ENCODE measurements at places on chromosomes 3 and 15.

- DNase-seq = no peak
Measured at GRCh38 chr3:190666821-190667220, 152.9 kb downstream of the IL1RAP start.

- no peak for DNase-seq
Measured at GRCh38 chr3:40566694-40567093, 41.9 kb downstream of the ZNF621 start.

GRCh38 chr3:132659365-132660051 lies at the start of gene ACAD11:
Gene ACAD11 (minus strand): TSS chr3:132659809. CDS start chr3:132659751, 58 bp downstream.
- DNase-seq = peak; percentile 85

DNA sequence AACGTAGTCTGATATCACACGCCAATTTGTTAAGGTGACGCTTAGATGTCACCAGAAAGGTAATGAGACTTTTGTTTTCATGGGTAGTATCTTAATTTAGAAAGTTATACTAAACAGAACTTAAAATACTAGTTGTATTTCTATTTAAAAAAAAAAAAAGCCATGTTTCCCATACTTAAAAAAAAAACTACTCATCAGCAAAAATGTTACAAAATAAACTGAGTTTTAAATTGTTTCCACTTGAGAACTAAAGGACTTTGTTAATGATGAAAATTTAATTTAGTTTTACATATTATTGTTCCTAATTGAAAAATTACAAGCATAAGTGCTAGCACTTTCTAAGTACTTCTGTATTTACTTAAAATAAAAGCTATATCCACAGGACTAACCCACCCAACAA lies 300.8 kb upstream of the ATP11B start:
- no peak for DNase-seq

GRCh38 chr3:133209871-133210550 lies 171.8 kb downstream of the TMEM108 start:
- DNase-seq = no peak

GRCh38 chr15:97947465-97948260 lies 12.8 kb upstream of the ARRDC4 start:
- peak; percentile 34 for DNase-seq

DNA sequence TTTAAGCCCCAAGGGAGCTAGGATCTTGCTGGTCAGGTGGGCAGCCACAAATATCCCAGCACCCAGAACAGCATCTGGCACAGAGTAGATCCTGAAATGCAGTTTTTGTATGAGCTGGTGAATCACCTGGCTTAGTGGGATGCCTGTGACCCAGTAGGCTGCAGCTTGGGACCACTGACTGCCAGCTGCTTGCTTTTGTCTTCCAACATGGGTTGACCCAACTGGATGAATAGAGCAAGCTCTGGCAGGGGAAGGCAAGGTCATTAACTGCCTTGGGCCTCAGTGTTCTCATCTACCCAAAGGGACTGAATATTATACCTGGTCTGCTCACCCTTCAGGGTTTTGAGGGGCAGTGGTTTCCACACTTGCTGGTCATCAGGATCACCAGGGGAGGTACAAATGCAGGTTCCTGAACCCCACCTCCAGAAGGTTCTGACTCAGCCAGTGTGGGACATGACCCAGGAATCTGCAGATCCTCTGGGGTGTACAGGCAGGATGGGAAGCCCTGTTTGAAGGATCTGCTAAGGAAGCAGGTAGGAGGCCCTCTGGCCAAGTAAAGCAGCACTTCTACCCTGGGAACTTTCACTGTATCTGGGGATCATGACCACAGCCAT lies 55.4 kb downstream of the ITGA11 start:
- no peak for DNase-seq

- DNase-seq = no peak
Measured at GRCh38 chr15:46111730-46112129, 476.9 kb downstream of the SQOR start.
